ENCODE measurements at places on chromosomes 1 and 21.
A peak's percentile ranks its signal among the peaks of the same experiment; 100 is the strongest.

GRCh38 chr1:25740071-25740470, 59.9 kb upstream of the SELENON start:
- DNase-seq, result no peak

DNA sequence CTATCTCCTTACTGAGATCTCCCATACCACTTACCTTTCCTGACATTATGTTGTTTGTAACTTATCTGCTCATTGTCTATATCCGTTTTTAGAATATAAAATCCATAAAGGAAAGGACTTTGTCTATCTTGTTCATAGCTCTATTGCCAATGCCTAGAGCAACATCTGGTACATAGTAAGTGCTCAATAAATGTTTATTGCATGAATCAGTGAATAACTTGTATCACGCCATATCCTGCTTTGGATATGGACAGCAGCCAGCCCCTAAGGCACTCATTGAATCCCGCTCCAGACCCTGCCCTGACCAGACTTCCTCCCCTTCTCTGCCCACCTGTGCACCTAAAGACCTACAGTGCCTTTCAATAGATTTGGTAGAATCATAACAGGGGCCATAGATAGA, 298.1 kb upstream of the PLXNA2 start:
- no peak for DNase-seq

GRCh38 chr1:111669268-111669667, 49.7 kb downstream of the RAP1A start:
- no peak for DNase-seq

DNA sequence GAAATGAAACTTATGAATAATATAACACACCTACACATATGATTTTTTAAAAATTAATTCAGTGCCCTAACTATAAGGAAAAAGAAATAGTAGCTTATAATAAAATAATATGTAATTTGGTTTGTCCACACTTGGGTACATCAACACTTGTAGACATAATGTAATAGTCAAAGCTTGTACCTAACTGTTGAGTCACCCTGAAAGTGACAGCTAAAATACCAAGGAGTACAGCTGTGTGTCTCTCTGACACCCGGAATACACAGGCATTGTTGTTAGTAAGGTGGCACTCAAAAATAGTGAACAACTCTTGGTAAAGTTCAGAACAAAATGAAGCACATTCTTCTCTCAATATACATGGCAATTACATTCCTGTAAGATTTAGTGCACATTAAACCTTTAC, 243.4 kb downstream of the TRABD2B start:
- no peak for DNase-seq

GRCh38 chr1:67018574-67018973, 35.4 kb downstream of the SLC35D1 start:
- DNase-seq, result no peak

- DNase-seq, result no peak
Measured at GRCh38 chr1:75671708-75672107, 52.8 kb upstream of the ACADM start.

DNA sequence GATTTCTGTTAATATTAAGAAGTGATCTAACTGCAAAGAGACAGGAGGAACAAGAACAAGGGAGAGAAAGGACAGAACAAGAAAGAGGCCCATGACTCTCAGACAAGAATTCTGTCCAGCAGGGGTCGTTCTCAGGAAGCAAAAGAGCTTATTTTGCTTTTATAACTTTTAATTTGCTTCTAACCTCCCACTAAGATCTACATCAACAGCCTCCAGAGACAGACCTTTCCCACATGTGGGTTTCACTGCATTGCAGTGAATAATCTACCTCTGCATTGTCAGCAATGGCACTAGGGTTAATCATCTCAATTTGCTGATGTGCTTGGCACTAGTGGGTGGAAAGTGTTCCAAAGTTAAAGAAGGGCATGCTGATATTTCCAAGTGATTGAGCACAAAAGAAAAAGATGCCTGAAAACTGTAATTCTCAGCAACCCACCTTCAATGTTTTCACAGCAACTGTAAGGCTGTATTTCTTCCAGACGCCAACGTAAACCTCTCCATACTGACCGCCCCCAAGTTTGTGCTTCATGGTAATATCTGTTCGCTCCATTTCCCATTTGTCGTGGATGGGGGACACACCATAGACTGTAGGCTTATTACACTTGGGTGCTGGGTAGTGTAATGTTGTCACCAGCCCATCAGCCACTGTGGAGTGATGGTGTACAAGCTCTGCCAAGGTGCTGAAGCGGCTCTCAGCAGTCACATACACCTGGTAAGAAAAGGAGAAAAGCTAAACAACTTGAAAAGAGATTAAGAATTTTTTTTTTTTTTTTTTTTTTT, 39.5 kb downstream of the TOR3A start:
- DNase-seq, result peak; percentile 28

GRCh38 chr1:19367584-19368041, 55.5 kb downstream of the SLC66A1 start:
- DNase-seq, result no peak

- peak; percentile 43 for DNase-seq
Measured at GRCh38 chr1:211630236-211631081, 45.0 kb downstream of the NEK2 start.

- no peak for DNase-seq
Measured at GRCh38 chr1:10610901-10611600, 136.3 kb downstream of the PEX14 start.

DNA sequence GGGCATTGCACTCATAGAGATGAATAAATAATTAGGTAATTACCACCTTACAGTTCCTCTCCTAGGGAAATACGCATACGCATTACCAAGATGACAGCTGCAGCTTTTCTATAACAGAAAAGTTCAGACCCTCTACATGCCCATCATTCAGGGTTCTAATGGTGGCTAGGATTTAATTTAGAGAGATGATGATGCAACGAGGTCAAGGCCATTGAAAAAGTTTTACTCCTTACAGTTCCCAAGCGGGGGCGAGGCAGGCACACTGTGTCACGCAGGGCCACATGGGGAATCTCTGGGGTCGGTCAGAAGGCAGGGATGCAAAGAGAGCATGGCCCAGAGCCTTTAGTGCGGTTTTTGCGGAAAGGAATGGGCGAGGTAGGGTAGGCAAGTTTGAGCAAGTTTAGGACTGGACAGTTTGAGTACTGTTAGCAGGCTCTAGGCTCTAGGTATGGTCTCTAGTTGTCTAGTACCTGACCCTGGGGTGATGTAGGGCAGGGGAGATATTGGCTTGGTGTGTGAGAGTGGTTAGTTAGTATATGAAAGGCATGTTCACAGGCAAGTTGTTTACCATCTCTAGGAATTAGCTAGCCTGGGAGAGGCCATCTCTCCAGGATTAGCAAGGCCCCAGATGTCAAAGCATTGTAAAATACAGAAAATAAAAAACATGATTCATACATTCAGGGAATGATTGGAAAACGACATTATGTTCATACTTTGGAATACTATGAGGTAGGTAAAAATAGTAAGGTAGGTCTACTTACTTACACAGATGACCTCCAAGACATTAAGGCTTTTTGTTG, 29.6 kb upstream of the ID3 start:
- DNase-seq, result no peak

DNA sequence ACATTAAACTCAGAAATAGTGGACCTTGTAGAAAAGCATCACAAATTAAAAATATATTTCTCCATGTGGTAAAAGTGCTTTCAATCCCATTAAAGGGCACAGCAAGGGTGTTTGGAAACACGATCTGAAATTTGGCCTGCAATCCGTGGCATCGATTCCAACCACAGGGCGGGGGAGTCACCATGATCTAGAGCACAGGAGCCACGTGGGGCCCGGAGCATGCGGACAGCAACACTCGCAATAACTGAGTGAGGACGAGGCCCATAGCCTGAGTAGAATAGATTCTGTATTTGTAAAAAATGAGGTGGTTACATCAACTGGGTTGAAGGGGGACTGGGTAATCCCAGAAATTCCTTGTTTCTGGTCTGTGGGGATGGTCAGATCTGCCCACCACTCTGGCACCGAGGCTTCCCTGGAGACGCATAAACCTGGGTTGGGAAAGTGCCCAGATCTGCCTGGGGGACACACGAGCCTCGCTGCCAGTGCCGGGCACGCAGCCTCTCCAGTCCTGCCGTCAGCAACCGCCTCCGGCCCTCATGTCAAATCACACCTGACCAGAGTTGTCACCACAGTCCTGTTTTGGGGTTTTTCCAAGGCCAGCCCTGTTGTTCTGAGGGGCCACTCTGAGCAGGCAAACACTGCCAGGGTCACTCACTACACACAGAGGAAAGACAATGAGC, 104.3 kb downstream of the PGBD5 start:
- no peak for DNase-seq

DNA sequence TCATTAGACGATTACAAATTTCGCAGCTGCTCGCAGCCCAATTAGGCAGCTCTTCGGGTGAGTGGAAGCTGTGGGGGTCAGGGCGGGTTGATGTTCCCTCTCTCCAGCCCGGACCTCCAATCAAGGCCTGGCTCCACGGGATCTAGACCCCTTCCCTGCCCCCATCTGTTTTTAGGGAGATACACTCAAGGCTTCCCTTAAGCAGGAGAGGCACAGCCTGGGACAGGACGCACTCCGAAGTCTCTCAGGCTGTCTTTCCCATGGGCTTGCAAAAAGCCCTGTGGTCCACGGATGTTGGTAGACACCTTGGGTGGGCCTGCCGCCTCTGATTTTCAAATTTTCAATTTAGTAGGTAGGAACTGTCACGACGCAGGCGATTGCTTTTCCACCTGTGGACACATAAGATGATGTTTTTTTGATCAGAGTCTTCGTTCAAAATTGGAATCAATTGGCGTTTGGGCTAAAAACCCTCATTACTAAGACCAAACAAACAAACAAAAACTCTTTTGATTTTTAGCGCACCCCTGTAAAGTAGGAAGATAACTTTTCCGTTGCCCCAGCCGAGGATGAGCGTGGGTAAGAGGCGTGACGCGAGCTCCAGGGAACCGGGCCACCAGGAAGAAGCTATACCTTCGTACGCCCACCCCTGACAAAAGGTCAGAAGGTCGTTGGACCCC, 2.5 kb upstream of the LHX8 start:
- DNase-seq, result no peak

DNA sequence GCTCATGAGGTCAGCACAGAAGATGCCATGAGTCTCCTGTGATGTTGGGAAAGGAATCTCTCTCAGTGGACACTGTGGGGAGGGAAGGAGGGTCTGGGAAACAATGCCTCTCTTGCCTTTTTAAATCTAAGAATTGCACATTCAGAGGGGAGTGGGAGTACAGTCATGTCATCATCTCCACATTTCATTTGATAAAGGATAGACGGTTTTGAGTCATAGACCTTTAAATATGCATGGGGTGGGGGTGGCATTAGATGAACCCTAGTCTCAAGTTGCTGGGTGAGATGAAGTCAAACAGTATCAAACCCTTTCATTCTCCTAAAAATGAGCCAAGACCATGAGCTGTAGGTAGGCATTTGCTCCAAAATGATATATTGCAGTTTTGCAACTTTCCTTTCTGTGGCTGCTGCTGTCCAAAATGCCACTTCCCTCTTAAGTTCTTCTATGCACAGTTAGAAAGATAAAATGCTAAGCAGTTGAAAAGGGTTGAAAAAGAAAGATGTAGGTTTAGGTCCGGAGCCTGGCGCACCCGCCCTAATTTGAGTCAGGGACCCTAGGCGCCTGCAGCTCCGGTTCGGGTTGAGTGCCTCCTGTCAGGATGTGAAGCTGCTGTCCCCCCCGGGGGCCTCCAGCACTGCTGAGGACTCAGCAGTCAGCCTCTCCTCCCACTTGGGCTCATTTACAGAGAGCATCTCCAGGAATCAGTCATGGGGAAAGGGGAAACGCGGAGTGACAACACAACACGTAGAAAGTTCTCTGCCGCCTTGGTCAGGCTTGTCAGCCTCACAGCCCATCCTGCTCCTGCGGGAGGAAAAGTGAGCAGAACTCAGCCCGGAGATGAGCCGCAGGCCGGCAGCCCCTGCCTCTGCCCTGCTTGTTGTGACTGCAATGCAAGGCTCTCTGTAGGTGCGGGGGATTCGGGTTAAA, 479.3 kb upstream of the RUNX1 start:
- no peak for DNase-seq

DNA sequence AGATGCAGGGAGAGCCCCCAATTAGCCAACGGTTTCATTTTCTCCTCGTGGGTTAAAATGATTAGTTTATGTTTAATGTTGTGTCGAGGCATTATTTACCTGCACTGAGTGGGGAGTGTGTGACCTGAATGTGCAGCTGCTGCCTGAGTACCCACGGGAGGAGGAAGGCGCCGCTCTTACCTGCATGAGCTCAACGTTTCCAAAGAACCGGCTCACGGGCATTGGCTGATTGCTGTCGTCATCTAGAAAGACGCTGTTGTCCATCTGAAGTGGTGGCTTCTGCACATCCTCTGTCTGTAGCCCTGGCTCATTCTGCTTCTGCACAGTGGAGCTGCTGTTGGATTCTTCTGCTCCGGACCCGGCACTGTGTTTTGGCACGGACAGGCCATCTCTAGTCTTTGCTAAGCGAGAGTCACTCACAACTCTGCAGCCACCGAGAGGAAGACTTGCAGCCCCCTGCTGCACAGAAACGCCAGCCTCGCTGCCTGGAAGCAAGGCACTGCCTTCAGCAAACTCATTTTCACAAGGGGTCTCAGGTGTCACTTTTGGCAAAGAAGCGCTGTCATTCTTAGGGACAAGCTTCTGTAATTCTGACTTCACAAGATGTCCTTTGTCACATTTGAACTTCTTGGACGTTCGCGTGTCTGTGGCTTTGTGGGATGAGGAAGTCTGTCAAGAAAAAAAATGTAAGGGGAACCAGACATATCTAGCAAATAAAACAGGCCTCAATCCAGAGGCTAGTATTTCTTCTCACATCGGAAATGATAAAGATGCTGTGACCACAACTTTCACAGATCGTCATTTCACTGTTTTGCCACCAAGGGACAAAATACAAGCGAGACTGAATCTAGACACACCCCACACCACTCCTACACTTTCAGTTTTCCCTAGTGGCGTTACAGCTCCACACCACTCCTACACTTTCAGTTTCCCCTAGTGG, 9.4 kb downstream of the C1orf174 start:
- DNase-seq, result no peak

DNA sequence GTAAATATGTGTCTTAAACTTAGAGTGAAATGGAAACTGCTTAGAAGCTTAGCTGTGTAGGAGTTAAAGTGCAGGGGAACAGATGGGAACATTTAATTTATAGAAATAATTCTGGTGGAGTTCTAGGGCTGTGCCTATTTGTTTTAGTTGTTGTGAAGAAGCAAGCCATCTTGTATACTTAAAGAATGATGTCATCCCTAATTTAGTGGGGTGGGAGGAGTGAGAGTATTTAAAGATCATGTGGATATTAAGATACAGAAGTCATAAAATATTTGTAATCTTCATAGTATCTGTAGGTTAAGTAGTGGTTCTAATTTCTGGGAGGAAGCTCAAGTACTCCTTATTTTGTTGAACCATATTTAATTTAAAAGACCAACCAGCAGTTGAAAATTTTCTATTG, 41.5 kb downstream of the BACH1 start:
- no peak for DNase-seq

- DNase-seq, result no peak
Measured at GRCh38 chr1:212951126-212951946, 995 bp downstream of the VASH2 start.

GRCh38 chr1:150875197-150876118, 941 bp downstream of the ARNT start:
- no peak for DNase-seq

DNA sequence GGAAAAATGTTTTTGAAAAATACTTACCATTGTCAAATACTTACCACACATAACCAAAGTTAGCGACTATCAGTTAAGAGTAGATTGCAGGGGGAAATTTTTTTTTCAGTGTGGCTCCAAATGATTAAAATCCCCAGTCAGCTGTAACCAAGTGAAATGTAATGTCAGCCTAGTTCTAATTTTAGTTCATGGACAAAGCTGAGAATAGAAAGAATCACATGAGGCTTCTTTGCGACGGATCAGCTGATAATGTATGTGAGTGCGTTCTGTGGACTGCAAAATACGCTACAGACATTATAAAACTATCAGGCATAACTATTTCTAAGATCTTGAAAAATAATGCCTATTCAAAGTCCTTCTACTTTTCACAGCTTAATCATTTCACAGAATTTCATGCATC, at the start of gene LRRC39:
LRRC39 (minus strand) TSS at position 166 of the 400 bp plus-strand sequence. CDS start 9,740 bp downstream, outside the sequence.
- DNase-seq, result no peak
